ENCODE measurements at places on chromosomes 3 and 15. TPM values are rescaled to one million over a fixed set of nuclear protein-coding genes. Genes with fewer than 3 reads are reported as not detected.

The ZNF80 gene
- total RNA-seq, result 0.12 TPM

The RFT1 gene
- 33.6 TPM for total RNA-seq

The TLR9 gene
- total RNA-seq, result 0.15 TPM

The ZNF502 gene
- 1.5 TPM for total RNA-seq

The AADAC gene
- total RNA-seq, result 3.8 TPM

The TRIM59 gene
- total RNA-seq, result 41.6 TPM

- H3K4me1 ChIP-seq, result peaks cover 25% of the 10 kb centered on the region
- no peak for DNase-seq
- no peaks in the 10 kb centered on the region for H3K27me3 ChIP-seq
- H3K27ac ChIP-seq, result peak overlapping the region; percentile 95
Observed at GRCh38 chr3:156818273-156818651, 7.9 kb upstream of the LEKR1 start.

DNA sequence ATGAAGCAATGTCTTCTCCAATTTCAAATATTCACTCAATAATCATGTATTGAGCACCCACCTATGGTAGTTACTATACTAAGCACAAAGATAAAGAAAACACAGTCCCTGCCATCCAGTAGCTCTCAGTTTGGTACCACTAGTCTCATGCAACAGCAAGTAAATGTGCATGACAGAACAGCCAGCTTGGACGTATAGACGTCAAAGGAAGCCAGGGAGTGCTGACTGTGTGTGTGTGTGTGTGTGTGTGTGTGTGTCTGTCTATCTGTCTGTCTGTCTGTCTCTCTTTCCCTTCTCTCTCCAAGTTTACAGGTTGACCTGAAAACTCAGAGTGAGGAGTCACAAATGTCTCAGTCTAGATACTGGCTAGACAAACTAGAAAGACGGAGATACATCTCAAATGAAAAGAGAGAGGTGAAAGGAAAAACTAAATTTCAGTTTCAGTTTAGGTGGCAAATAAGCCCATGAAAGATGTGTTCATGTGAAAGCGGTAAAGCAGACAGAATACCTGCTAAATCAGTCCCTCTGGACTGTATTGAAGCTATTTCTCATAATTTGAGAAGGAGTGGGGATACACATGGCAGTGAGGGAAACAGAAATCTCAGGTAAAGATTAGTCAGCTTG lies 141.1 kb upstream of the PTPRG start:
- 0 out of 2 replicates have a peak, but pooled peaks cover 4% of the 10 kb centered on the region for H3K27me3 ChIP-seq
- no peak for DNase-seq
- no peaks in the 10 kb centered on the region for H3K36me3 ChIP-seq
- H3K27ac ChIP-seq, result no peak overlapping the region
- no peaks in the 10 kb centered on the region for H3K4me1 ChIP-seq
- H3K4me3 ChIP-seq, result no peak overlapping the region

- H3K27ac ChIP-seq, result no peak overlapping the region
- H3K36me3 ChIP-seq, result peaks cover 3% of the 10 kb centered on the region
- no peak for DNase-seq
- no peaks in the 10 kb centered on the region for H3K27me3 ChIP-seq
Observed at GRCh38 chr3:33117461-33117860, 3.6 kb downstream of the CRTAP start.

- no peak overlapping the region for H3K4me3 ChIP-seq
- H3K36me3 ChIP-seq, result no peaks in the 10 kb centered on the region
- H3K27ac ChIP-seq, result no peak overlapping the region
- no peaks in the 10 kb centered on the region for H3K27me3 ChIP-seq
- no peak for DNase-seq
Observed at GRCh38 chr3:133883641-133884040, 12.0 kb downstream of the RAB6B start.

DNA sequence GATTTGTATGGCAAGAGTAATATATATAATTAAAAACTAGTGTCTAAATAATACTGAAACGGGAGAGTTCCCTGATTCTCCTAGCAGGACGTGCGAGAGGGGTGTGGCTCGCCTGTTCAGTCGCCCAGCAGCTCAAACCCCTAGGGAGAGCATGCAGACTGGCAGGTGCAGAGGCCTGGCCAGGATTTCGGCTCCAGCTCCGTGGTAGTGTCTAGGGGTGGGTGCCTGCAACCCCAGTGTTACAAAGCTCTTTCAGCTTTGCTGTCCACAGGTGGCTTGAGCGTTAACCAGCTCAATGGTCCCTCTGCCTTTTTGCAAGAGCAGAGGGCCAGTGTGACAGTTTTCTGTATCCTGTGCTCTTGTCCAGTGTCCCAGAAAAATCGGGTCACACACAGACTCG lies 226.6 kb downstream of the ALCAM start:
- no peaks in the 10 kb centered on the region for H3K27me3 ChIP-seq
- no peak for DNase-seq
- H3K4me3 ChIP-seq, result no peak overlapping the region
- peaks cover 8% of the 10 kb centered on the region for H3K4me1 ChIP-seq
- no peaks in the 10 kb centered on the region for H3K36me3 ChIP-seq

- no peak overlapping the region for H3K27ac ChIP-seq
Observed at GRCh38 chr3:52373676-52374075, 57.6 kb downstream of the DNAH1 start.

GRCh38 chr15:76147906-76148570 lies 88.3 kb downstream of the TMEM266 start:
- H3K27me3 ChIP-seq, result 0 out of 2 replicates have a peak, but pooled peaks cover 3% of the 10 kb centered on the region
- H3K4me3 ChIP-seq, result peak overlapping the region; percentile 20
- DNase-seq, result peak; percentile 12
- H3K36me3 ChIP-seq, result no peaks in the 10 kb centered on the region
- no peak overlapping the region for H3K27ac ChIP-seq
- peaks cover 18% of the 10 kb centered on the region for H3K4me1 ChIP-seq

DNA sequence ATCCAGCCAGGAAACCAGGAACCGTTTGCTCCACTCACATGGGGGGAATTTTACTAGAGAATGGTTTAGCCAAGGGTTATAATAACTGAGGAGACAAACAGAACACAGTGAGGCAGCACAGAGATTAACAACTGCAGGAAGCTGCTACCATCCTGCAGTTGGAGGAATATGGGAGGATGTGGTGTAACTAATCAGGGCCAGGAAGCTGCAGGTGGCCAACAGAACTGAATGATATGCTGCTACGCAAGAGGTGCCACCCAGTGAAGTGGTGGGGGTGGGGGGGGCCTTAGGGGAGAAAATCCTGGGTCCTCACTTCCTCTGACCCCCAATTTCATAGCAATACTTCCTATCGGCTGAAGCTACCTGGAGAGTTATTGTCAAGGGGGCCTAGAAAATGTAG lies 306.4 kb upstream of the STT3B start:
- no peak overlapping the region for H3K27ac ChIP-seq
- no peaks in the 10 kb centered on the region for H3K36me3 ChIP-seq
- H3K27me3 ChIP-seq, result no peaks in the 10 kb centered on the region
- no peak for DNase-seq
- no peak overlapping the region for H3K4me3 ChIP-seq

DNA sequence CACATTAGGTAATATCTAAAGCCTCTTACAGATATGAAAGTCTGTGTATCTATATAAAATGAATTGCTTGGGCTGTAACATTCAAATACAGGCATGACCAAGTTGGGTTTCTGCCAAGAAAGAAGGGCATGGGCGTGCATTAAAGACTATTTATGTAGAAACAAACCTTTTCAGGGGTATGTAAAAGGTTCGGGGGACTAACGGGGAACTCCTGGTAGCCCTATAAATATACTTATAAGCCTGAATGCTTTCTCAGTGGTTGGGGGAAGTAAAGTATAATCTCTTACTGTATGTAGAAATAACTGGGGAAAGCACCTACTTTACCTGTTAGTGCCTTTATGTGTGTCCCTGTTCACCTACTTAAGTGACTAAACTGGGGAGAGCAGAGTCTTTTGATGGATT lies 154.5 kb upstream of the TBL1XR1 start:
- H3K27ac ChIP-seq, result no peak overlapping the region
- no peaks in the 10 kb centered on the region for H3K27me3 ChIP-seq
- H3K4me3 ChIP-seq, result no peak overlapping the region
- DNase-seq, result no peak
- no peaks in the 10 kb centered on the region for H3K36me3 ChIP-seq

- no peak for DNase-seq
- H3K4me3 ChIP-seq, result no peak overlapping the region
- no peaks in the 10 kb centered on the region for H3K4me1 ChIP-seq
- H3K27me3 ChIP-seq, result no peaks in the 10 kb centered on the region
- H3K36me3 ChIP-seq, result no peaks in the 10 kb centered on the region
Observed at GRCh38 chr3:126064627-126065258, 19.2 kb downstream of the SLC41A3 start.

- no peak within 1 kb of the TSS for H3K4me3 ChIP-seq
- no peak within 1 kb of the TSS for H3K27ac ChIP-seq
- H3K4me1 ChIP-seq, result no peaks in the 10 kb centered on the region
- H3K36me3 ChIP-seq, result no peaks in the 10 kb centered on the region
Observed at GRCh38 chr3:165195640-165196576, at the start of gene SLITRK3. TSS of gene SLITRK3 (minus strand) at chr3:165196384. CDS start at chr3:165190830, 5,554 bp downstream.

- DNase-seq, result no peak
- no peak overlapping the region for H3K27ac ChIP-seq
- H3K36me3 ChIP-seq, result no peaks in the 10 kb centered on the region
- no peaks in the 10 kb centered on the region for H3K4me1 ChIP-seq
Observed at GRCh38 chr3:114112696-114113095, 56.2 kb downstream of the QTRT2 start.

- H3K36me3 ChIP-seq, result no peaks in the 10 kb centered on the region
- no peaks in the 10 kb centered on the region for H3K27me3 ChIP-seq
- no peak overlapping the region for H3K4me3 ChIP-seq
- no peak overlapping the region for H3K27ac ChIP-seq
Observed at GRCh38 chr15:66862940-66863335, 160.9 kb downstream of the SMAD6 start.

DNA sequence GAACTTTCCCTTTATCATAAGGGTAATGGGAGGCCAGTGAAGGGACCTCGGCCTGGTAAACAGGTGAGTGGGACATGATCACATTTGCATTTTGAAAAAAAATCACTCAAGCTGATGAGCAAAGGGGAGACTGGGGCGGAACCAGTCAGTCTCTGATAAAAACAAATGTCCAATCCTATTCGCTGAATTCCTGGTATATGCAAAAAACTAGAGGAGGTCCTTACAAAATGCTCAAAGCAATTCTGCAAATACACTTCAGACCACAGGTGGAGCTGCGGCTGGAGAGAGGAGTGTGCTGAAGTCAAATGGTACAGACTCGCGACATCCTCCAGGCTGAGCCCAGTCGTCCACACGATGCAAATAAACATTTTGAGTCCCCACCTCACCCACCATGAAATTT lies 166.7 kb downstream of the FOXP1 start:
- H3K4me3 ChIP-seq, result no peak overlapping the region
- H3K27me3 ChIP-seq, result no peaks in the 10 kb centered on the region
- no peaks in the 10 kb centered on the region for H3K4me1 ChIP-seq
- H3K36me3 ChIP-seq, result no peaks in the 10 kb centered on the region
- peak; percentile 6 for DNase-seq
- no peak overlapping the region for H3K27ac ChIP-seq

DNA sequence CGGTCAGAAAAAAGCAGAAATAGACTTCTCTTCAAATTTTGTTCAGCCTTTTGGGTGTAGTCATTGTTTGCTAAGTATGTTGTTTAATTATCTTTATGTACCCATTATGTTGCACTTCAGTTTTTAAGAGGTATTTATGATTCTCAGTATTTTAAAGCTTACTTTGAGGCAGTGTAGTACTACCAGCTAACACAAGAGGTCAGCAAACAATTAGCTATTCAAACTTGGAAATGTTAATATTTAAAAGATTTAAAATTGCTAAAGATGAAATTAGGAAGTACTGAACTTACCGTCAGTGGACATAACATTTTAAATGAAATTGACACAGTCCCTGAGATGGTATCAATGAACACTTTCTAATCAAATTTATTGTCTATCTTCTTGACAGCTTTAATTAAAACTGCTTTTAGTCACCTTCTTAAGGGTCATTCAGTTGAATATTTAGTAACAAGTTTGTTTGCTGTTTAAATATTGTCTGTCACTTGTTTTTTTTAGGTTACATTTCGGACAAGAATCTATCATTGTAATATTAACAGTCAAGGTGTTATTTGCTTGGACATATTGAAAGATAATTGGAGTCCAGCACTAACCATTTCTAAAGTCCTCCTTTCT lies 28.1 kb downstream of the NKIRAS1 start:
- peaks cover 5% of the 10 kb centered on the region for H3K36me3 ChIP-seq
- no peak overlapping the region for H3K27ac ChIP-seq
- no peaks in the 10 kb centered on the region for H3K4me1 ChIP-seq

GRCh38 chr3:13494463-13495350 lies 14.6 kb downstream of the HDAC11 start:
- H3K27ac ChIP-seq, result no peak overlapping the region
- H3K4me3 ChIP-seq, result no peak overlapping the region
- no peaks in the 10 kb centered on the region for H3K36me3 ChIP-seq

DNA sequence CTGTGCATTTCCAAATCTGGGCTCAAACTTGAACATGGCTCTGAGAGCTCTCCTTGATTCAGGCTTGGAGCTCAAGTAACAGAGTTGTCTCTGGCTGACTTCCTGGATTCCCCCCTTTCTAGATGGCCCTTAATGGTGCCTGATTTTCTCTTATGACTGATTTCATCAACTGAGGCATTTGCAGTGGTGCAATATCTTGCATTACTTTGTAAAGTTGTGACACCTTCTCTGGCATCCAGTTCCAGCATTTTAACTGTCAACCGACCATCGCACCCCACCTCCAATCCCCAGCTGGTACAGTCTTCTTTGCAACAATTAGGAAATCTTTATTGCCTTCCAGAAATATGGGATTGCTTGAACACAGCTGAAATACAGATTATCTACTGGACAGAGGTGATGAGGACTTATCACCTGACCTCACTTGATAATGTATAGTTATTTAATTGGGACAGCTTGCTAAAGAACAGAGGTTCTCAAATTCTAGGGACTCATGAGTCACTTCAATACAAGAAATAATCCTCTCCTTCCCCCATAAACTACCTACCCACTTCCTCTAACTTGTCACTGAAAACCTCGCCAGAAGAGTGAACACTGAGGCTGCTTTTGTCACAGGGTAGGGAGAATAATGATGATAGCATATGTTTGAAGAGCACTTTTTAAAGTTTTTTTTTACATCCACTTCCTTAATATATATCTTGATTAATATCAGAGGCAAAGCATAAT lies 41.8 kb downstream of the FILIP1L start:
- DNase-seq, result no peak
- no peak overlapping the region for H3K27ac ChIP-seq
- no peaks in the 10 kb centered on the region for H3K36me3 ChIP-seq
- H3K27me3 ChIP-seq, result no peaks in the 10 kb centered on the region
- no peaks in the 10 kb centered on the region for H3K4me1 ChIP-seq
- H3K4me3 ChIP-seq, result no peak overlapping the region

DNA sequence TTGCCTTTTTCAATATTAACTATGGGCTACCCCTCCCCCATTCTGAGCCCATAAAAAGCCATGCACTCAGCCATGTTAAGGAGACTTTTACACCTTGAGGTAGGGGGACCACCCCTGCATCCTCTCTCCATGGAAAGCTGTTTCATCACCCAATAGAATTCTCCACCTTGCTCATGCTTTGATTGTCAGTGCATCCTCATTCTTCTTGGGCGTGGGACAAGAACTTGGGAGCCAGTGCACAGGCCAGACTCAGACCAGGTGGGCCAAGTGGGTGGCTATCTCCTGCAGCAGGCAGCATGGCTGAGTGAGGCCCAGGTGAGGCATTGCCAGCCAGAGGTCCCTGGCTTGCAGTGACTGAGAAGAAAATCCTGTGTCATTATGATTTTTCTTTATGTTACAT lies 357.4 kb upstream of the CDIN1 start:
- H3K4me1 ChIP-seq, result no peaks in the 10 kb centered on the region
- peak; percentile 7 for DNase-seq
